ENCODE measurements at places on chromosomes 4 and X.

GRCh38 chr4:80126435-80126834, 53.4 kb upstream of the ANTXR2 start:
- H3K4me1 ChIP-seq, result peaks cover 18% of the 10 kb centered on the region
- H3K36me3 ChIP-seq, result no peaks in the 10 kb centered on the region
- no peaks in the 10 kb centered on the region for H3K27me3 ChIP-seq
- DNase-seq, result no peak
- H3K4me3 ChIP-seq, result no peak overlapping the region
- no peak overlapping the region for H3K27ac ChIP-seq

GRCh38 chr4:100372432-100372831, 145.4 kb downstream of the EMCN start:
- no peaks in the 10 kb centered on the region for H3K36me3 ChIP-seq
- H3K27me3 ChIP-seq, result no peaks in the 10 kb centered on the region

DNA sequence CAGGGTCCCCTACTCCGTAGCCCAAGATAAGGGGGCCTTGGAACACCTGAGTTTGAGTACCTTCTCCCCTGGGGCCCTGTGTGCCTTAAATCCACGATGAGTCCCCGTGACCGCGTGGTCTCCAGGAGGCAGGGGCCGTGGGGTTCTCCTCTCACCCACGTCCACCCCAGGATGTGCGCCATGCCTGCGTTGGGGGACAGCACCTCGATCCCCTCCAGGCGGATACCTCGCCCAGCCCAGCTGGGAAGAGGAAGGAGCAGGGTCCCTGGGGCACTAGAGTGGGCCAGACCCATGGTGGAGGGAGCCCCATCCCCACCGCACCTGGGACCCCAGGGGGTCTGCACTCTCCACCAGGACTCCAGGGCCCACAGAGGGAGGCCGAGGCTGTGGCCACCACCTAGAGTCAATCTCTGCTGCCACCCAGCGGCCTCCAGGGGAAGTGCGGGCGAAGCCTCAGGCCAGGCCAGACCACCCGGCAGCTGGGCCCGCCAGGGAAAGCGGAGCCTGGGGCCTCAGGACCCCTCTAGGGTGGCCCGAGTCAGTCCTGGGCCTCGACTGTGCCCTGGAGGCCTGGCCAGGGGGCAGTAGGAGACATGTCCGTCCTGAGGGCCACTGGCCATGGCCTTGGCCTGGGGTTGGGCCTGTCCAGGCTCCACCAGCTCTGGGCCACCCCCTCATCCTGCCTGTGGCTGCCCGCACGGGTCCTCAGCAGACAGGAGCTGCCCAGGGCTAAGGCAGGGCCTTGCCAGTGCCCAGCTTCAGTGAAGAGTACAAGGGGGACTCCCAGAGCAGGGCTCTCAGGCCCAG, 55.0 kb downstream of the FAM53A start:
- no peak overlapping the region for H3K4me3 ChIP-seq
- H3K36me3 ChIP-seq, result no peaks in the 10 kb centered on the region
- H3K27ac ChIP-seq, result peak overlapping the region; percentile 41
- no peaks in the 10 kb centered on the region for H3K27me3 ChIP-seq
- no peaks in the 10 kb centered on the region for H3K4me1 ChIP-seq

DNA sequence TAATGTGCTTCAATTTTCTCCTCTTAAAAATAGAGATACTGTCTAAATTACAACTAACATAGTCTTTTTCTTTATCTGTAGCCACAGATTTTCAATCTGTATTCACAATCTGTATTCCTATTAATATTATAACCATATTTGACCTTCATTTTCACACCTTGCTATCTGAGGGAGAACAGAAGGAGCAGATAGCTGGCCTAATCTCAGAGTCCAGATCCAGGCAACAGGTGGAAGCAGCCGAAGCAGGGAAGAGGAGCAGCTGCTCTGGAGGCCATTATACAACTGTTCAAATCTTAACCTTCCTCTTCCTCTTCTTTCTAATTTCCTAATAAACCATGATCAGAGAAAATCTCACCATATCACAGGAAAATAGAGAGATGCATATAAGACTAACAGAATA, 14.2 kb downstream of the SEPSECS start:
- DNase-seq, result no peak
- no peaks in the 10 kb centered on the region for H3K27me3 ChIP-seq
- H3K4me1 ChIP-seq, result no peaks in the 10 kb centered on the region
- peaks cover 14% of the 10 kb centered on the region for H3K36me3 ChIP-seq

DNA sequence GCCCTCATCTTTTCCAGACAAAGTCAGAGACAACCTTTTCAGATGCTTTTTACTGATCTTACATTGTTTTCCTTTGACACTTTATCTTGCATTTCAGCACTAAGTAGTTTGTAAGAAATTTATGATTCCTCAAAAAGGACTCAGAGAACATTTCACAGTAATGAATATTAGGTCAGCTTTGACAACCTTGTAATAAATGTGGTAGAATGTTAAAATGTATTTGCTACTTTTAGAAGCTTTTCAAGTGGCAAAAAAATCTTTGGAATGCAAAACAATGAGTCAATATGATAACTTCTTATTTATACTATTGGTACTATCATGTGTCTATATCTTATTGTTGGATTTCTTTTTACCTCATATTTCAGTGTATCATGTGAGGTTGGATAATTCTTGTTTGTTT, 146.2 kb upstream of the FAT4 start:
- no peaks in the 10 kb centered on the region for H3K27me3 ChIP-seq
- no peak overlapping the region for H3K27ac ChIP-seq
- no peak overlapping the region for H3K4me3 ChIP-seq
- DNase-seq, result no peak
- no peaks in the 10 kb centered on the region for H3K36me3 ChIP-seq

Measured in naive B cell (primary cell).